ENCODE measurements at places on chromosomes 5 and 9.

DNA sequence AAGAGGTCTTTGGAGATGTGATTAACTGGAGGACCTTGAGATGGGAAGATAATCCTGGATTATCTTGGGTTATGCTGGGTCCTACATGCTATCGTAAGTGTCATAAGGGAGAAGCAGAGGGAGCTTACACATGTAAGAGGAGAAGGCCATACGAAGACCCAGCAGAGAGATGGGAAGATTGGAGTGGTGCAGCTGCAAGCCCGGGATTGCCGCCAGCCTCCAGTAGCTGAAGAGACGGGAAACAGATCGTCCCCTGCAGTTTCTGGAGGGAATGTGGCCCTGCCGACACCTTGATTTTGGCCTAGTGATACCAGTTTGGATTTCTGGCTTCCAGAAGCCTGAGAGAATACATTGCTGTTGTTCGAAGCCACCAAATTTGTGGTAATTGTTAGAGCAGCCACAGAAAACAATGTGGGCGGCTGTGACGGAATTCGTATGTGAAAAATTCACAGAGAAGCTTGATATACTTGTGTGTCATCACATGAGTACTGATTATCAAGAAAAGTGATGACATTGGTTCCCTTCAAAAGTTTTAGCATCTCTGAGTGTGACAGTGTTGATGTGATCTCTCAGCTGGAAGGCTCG is 86.9 kb downstream of the CYFIP2 start:
- no peak for DNase-seq

DNA sequence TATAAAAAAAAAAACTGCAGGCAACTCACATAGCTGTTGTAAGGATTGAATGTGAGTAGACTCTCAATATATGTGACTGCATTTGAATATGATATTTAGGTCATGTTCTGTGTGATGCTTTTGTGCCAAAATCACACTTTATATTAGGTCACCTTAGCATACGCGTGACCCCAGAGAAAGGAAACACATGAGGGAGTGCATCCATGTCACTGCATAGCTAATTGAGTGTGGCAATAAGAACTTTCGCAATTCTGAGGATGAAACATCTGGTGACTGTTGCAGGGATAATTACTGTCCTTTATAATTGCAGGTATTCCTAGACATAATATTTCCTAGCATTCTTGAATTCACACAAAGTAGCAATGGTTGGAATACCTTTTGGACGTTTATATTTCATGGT is 459.5 kb upstream of the KLF4 start:
- no peak for DNase-seq

- DNase-seq = no peak
These were observed 175.5 kb upstream of the SPRY4 start for GRCh38 chr5:142500227-142500905.

DNA sequence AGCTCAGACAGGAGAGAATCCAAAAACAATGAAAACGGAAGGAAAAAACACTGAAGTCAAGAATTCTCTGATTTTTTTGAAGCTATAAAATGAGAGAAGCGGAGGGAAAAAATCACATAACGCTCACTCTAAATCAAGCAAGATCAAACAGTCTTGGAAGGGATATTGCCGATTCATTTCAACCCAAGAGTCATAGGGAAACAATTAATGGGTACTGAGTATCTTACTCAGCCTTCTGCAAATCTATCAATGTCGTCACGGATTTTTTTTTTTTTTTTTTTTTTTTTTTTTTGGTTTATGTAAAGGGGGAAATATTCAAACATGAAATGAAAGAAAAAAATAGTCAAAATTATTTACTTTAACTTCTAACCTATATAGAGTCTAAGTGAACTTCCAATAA is 9.5 kb downstream of the MEF2C start:
- no peak for DNase-seq

GRCh38 chr5:66072031-66072430 is 72.1 kb upstream of the SREK1 start:
- DNase-seq = peak; percentile 54

DNA sequence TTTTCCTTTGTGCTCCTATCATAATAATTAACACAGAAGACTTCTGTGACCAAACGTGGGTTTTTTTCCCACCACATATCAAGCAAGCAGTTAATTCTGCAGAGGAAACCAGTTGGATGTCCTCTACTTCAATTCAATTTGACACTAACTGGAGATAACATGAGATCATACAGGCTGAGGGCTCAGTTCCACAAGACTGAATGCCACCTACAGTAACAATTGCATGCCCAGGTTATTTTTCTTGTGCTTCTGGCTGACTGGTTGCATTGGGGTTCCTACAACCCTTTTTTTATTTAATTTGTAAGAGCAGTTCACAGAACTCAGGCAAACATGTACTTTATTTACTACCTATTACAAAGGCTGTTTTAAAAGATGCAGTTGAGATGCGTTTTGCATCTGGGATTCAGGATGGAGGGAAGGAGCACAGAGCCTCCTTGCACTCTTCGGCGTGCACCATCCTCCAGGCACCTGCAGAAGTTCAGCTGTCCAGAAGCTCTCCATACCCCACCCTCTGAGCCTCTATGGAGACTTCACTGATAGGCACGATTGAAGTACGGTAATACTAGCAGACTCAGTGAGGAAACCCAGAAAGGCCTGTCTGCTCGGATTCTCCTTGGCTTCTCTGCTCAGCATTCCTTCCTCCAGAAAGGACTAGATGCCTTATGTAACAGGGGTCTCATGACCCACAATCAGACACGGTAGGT is 425.2 kb upstream of the CDH9 start:
- DNase-seq = no peak

DNA sequence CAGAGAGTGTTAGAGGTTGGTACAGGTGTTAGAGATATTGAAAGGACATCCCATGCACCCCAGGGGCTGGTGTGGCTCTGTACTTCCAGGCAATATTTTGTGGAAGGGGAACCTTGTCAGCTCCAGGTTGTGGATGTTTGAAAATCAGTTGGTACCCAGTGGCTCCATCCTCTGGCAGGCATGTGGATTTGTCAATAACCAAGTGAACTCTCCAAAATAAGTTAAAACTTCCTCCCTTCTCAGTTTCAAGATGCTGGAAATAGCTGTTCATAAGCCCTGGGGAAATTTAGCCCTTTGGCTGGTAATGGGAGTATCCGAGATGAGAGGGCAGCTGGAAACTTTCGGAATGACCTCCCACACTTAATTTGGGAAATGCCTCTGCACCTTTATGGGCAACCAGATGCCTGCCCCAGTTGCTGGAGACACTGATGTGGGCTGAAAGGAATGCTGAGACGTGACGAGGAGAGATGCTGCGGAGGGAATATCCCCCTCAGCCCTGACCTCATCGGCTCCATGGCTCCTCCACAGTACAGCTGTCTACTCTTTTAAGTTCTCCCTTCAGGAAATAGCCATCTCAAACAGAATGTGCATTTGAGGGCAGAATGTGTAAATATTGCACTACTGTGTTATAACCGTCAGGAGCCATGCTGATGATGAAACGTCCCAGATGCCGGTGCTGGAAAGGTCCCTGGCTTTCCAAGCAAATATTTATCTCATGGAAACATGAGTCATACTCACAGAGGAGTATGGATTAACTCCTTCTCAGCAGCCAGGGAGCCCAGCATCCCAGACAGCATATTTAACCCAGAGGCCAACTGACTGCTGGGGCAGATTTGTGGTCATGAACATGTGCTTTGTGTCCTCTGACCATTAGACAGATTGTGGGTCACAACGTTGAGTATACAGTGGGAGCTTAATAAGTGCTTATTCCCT is 29.5 kb downstream of the TGFBI start:
- DNase-seq = no peak

- peak; percentile 82 for DNase-seq
These were observed at the start of gene TRMT10B for GRCh38 chr9:37753489-37754190. TSS of gene TRMT10B (plus strand) at chr9:37753805. CDS start at chr9:37761932, 8,127 bp downstream.

DNA sequence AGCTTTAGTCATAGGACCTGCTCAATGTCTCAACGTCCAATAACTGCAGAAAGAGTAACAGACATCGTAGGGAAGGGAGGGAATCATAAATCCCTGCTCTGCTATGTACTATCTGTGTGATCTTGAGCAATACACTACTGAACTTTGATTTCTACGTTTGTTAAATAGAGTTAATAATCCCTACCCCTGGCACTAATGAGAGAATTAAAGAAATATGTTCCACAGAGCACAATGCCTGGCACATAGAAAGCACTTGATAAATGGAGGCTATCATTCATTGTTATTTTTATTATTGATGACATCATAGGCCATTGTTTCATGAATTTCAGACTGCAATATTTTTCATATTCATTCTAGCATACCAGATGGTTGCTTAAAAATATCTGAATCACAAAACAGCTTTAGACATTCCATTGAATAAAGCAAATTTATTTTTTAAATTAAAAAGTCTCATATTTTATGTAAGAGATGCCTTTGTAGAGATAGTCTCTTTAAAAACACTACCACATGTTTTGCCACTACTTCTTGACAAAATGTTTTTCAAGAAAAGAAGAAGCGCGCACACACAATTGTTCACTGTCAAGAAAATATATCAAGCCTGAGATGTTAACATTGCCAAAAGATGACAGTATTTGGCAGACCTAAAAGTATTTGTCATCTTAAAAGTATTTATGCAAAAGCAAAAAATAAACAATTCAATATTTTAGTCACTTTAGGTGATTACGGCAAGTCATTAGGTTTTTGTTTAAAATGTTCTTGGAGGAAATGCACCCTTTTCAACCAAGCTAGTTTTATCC is 108.5 kb downstream of the EBF1 start:
- no peak for DNase-seq

GRCh38 chr5:36363744-36364143 is 62.0 kb upstream of the RANBP3L start:
- DNase-seq = no peak

- no peak for DNase-seq
These were observed 32.8 kb upstream of the NMUR2 start for GRCh38 chr5:152437866-152438265.

- peak; percentile 46 for DNase-seq
These were observed 24.7 kb upstream of the CETN3 start for GRCh38 chr5:90434116-90434714.

GRCh38 chr5:153276151-153276550 is 214.3 kb upstream of the GRIA1 start:
- no peak for DNase-seq

GRCh38 chr9:76729980-76730737 is 34.1 kb upstream of the PCA3 start:
- DNase-seq = no peak
